ENCODE measurements at places on chromosomes 7 and 10. TPM values are rescaled to one million over a fixed set of nuclear protein-coding genes. Genes with fewer than 3 reads are reported as not detected.

Gene FOXI2
- polyA plus RNA-seq = not detected

Gene COL13A1
- not detected for polyA plus RNA-seq

Gene PTPN20
- not detected for polyA plus RNA-seq

Gene SPDYE16
- polyA plus RNA-seq = 0.09 TPM

Gene FAM13C
- polyA plus RNA-seq = not detected

Gene TEX36
- not detected for polyA plus RNA-seq

Gene TMEM140
- polyA plus RNA-seq = 24.1 TPM

Gene UNC5B
- not detected for polyA plus RNA-seq

Gene EPHB6
- 13.2 TPM for polyA plus RNA-seq

Gene CALCR
- not detected for polyA plus RNA-seq

Gene OR2A1
- polyA plus RNA-seq = 1.5 TPM

Gene NME8
- not detected for polyA plus RNA-seq

Gene PON3
- polyA plus RNA-seq = not detected

Gene GNAT3
- polyA plus RNA-seq = not detected

Gene PRPS1L1
- not detected for polyA plus RNA-seq

Gene C10orf95
- polyA plus RNA-seq = 1.3 TPM

Gene FAM25C
- polyA plus RNA-seq = not detected

Gene CDK14
- 34.7 TPM for polyA plus RNA-seq

Gene CLCN1
- not detected for polyA plus RNA-seq

Gene FRMPD2
- not detected for polyA plus RNA-seq

Gene HOXA9
- polyA plus RNA-seq = not detected

Gene CACNB2
- 0.16 TPM for polyA plus RNA-seq

Gene IPMK
- 3.4 TPM for polyA plus RNA-seq

Gene EXOC4
- polyA plus RNA-seq = 52.2 TPM

Gene TRIL
- polyA plus RNA-seq = not detected

Gene PLAC9
- not detected for polyA plus RNA-seq

Gene HACD1
- polyA plus RNA-seq = not detected

Gene VTI1A
- polyA plus RNA-seq = 40.7 TPM

Gene CLRN3
- polyA plus RNA-seq = not detected

Gene OR2A5
- polyA plus RNA-seq = not detected

Gene RTKN2
- 0.08 TPM for polyA plus RNA-seq

Gene ARMS2
- polyA plus RNA-seq = not detected

Gene LIPJ
- polyA plus RNA-seq = not detected

Gene CDC123
- polyA plus RNA-seq = 115 TPM

Gene PSMC2
- polyA plus RNA-seq = 85.0 TPM

Gene MLXIPL
- polyA plus RNA-seq = not detected

Gene GRID2IP
- polyA plus RNA-seq = not detected

Gene MACC1
- polyA plus RNA-seq = 0.50 TPM

Gene GOLGA7B
- polyA plus RNA-seq = not detected

Gene LIPF
- polyA plus RNA-seq = not detected

Gene RAB19
- 0.71 TPM for polyA plus RNA-seq

Gene ST8SIA6
- polyA plus RNA-seq = not detected

Gene HECW1
- not detected for polyA plus RNA-seq

Gene WNT8B
- not detected for polyA plus RNA-seq

Gene ST7
- 0.49 TPM for polyA plus RNA-seq

Gene BTBD16
- not detected for polyA plus RNA-seq

Gene CPXM2
- 0.11 TPM for polyA plus RNA-seq

Gene ARHGEF35
- polyA plus RNA-seq = 4.6 TPM

Gene DKK1
- not detected for polyA plus RNA-seq

Gene HOXA2
- polyA plus RNA-seq = not detected

Gene ABCA13
- polyA plus RNA-seq = not detected

Gene VAX1
- not detected for polyA plus RNA-seq

Gene MEOX2
- not detected for polyA plus RNA-seq

Gene HOXA3
- polyA plus RNA-seq = not detected

Gene SH2D4B
- polyA plus RNA-seq = 0.19 TPM

Measured in naive B cell (primary cell).